ENCODE measurements at places on chromosomes 16 and 17.

DNA sequence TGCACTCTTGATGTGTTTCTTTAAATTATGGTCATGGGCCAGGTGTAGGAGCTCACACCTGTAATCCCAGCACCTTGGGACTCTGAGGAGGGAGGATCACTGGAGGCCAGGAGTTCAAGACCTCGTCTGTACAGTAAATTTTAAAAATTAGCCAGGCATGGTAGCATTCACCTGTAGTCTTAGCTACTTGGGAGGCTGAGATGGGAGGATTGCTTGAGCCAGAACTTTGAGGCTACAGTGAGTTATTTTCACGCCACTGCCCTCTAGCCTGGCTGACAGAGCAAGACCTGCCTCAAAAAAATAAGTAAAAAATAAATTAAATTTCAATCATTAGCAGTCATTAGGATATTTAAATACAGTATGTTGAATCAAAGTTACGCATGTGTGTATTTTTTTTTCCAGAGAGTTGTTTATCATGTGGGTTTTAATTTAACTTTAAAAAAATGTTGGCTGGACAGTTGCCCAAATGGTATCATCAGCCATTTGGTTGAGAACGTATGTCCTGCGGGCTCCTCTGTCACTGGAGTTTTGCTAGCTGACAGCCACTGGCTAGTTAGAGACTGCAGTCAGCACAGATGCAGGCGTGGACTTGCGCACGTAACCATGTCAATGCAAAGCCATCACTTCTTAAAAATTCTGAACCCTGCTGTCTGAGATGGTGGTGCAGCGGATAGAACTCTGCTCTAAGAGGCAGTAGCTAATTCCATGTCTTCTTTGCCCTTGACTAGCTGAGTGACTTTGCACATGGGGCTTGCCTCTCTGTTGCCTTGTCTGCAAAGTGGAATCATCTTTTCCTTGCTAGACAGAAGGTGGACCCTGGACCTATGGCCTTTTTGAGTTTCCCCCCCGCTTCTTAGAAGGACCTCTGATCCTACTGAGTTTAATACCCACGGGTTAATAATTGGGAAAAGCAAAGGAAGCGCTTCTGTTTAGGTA is 40.0 kb downstream of the MAPT start:
- no peak for DNase-seq

- no peak for DNase-seq
Measured at GRCh38 chr16:83335076-83335475, 472.7 kb upstream of the HSBP1 start.

GRCh38 chr16:83727751-83728352 is 79.9 kb upstream of the HSBP1 start:
- DNase-seq, result no peak

- no peak for DNase-seq
Measured at GRCh38 chr16:14168146-14168545, 97.0 kb downstream of the MRTFB start.

GRCh38 chr17:80675438-80676095 is 130.9 kb downstream of the RPTOR start:
- no peak for DNase-seq

DNA sequence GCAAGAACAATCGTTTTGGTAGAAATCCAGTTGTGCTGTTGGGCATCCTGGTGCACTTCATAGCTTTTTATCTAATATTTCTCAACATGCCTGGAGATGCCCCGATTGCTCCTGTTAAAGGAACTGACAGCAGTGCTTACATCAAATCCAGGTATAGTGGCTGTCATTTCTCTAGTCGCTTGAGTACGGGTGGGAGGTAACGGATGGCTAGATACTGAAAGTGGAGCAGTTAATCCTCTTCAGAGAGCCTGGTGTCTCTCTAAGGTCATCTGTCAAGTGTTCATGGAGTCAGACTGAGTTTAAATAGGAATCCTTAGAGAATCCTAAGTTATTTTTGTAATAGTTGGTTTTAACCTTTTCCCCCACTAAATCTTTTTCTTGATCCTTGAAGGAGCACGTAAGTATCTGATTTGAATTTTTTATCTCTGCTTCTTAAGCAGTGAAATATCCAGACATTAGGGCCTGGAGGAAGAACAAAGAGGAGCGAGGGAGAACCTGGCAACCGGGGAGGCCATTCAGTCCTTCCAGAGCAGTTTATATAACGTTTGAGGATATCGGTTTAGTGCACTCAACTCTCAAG is 37.2 kb downstream of the MFSD11 start:
- DNase-seq, result no peak

DNA sequence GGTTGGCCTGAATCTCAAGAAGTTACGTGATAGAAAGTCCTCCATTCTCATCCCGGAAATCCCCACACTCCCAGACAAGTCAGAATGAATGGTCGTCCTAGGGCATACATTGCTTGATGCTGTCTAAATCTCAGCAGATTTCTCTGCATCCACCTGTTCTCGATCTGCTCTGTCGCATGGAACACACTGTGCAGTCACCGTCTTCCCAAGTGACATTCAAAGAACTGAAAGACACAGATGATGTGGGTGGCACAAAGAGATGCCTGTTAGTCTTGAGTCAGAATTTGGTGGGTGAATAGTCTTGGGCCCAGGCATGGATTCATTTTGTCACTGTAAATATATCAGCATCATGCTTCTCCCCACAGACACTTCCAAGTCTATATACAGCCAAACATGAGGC is 518 bp upstream of the KRTAP9-3 start:
- DNase-seq, result no peak

DNA sequence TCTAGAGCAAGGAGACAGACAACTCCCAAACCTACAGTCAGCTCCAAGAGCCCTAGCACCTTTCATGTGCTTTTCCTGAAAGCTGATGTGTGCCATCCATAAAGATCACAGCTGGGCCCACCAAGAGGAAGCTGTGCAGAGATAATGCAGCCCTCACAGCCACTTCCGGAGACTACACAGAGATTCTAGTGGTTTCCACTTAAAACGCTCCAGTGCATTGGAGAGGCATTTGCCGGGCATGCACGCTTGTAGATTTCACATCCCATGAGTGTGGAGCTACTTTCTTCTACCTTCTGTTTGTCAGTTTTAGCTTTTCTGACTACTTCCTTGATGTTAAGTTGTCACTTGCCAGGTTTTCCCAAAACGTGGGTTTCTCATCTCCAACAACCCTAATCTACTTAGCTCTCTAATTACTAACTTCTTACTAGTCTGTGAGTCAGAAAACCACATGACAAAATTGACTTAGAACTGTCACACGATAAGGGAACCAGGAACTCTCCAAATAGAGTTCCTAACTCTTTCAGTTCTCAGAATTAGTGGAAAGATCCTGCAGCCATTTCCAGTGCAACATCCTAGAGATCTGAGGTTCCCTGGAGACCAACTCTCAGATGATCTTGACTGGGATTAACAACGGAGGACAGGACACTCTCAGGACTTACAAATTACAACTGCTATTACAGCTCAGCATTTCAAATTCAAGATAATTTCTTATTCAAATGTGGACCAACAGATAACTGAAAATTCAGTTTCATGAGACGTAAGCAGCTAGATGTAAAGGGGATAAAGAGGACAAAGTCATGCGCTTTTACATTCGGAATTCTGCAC is 28.6 kb downstream of the PMP22 start:
- DNase-seq, result no peak

GRCh38 chr17:80382956-80383355 is 32.0 kb upstream of the ENDOV start:
- no peak for DNase-seq

- no peak for DNase-seq
Measured at GRCh38 chr16:67930678-67931211, 917 bp downstream of the CTRL start.

DNA sequence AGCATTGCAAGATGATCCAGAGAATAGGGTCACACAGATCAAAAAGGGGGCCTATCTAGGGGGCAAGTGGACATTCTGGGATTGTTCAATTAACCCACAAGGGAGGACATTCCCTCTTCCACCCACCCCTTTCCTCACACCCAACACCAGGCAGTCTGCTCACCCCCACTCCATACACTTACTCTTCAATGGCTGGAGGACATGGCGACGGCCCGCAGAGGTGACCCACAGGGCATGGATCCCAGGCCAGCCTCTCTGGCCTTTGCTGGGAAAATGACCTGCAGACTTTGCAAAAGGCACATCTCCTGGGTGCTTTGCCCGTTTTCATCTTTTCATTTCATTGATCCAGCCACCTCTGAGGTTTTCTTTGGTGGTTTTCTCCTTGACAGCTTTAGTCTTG is 1.7 kb upstream of the CACNG5 start:
- DNase-seq, result no peak

DNA sequence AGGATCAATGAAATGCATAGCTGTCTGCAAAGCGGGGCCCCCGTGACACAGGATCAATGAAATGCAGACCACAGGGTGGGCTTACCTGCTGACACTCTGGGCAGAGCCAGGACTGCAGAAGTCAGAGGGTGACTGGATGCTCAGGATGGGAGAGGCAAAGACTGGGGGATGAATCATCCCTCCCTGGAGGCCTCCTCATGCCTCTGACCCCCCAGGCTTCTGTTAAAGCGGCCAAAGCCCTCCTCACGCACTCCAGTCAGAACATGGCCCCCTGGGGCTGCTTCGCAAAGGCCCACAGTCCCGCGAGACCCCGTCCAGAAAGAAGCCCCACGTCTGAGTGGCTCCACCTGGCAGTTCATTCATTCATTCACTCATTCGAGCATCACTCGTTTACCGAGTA is 38.4 kb upstream of the FOXF1 start:
- DNase-seq, result no peak

- DNase-seq, result no peak
Measured at GRCh38 chr17:74128456-74129211, 74.8 kb upstream of the RPL38 start.

GRCh38 chr16:2371421-2371820 is 30.9 kb upstream of the ABCA3 start:
- DNase-seq, result no peak

GRCh38 chr17:27549251-27549893 is 81.6 kb upstream of the LGALS9 start:
- no peak for DNase-seq

DNA sequence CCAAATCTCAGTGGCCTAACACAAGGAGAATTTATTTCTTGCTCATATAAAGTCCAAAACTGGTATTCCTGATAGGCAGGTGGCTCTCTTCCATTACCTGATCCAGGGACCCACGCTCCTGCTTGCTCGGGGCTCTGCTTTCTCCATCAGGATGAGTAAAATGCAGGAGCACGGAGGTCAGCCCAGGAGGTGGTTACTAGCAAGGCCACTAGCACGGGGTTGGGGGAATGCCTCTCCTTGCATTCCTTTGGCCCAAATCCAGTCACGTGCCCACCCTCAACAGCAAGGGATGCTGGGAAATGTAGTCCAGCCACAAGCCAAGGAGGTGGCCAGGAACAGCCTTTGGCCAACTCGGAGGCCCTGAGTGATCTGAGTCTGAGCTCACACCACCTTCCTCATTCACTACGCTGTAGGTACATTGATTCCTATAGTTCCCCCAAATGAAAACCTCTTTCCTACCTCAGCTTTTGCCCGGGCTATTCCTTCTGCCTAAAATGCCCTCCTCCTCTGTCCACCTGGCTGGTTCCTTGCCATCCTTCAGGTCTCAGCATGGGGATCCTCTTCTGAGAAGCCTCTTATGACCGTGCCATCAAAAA is 38.3 kb upstream of the HAPSTR1 start:
- DNase-seq, result peak; percentile 52

DNA sequence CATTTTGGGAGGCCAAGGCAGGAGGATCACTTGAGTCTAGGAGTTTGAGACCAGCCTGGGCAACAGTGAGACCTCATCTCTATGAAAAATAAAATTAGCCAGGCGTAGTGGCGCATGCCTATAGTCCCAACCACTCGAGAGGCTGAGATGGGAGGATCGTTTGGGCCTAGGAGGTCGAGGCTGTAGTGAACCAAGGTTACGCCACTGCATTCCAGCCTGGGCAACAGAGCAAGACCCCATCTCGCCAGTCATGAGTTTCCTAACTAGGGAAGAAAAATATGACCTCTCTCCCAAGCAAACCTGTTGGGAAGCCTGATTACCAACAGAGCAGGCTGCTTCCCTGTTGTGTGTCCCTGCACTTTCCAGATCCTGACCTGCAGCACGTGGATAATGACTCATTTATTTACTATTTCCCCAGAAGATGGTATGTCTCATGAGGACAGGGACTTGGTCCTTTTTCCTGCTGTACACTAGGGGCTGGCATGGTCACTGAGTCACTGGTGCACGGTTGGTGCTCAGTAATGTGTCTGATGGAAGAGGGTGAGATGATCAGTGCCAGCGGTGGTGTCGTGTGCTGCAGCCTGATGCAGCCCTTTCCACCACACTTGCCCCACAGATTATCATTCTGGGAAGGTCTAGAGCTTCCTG is 30.8 kb downstream of the NMT1 start:
- no peak for DNase-seq

GRCh38 chr17:83089328-83090132 is 10.1 kb downstream of the METRNL start:
- DNase-seq, result no peak

- DNase-seq, result no peak
Measured at GRCh38 chr16:30644334-30644830, 6.4 kb upstream of the PRR14 start.

DNA sequence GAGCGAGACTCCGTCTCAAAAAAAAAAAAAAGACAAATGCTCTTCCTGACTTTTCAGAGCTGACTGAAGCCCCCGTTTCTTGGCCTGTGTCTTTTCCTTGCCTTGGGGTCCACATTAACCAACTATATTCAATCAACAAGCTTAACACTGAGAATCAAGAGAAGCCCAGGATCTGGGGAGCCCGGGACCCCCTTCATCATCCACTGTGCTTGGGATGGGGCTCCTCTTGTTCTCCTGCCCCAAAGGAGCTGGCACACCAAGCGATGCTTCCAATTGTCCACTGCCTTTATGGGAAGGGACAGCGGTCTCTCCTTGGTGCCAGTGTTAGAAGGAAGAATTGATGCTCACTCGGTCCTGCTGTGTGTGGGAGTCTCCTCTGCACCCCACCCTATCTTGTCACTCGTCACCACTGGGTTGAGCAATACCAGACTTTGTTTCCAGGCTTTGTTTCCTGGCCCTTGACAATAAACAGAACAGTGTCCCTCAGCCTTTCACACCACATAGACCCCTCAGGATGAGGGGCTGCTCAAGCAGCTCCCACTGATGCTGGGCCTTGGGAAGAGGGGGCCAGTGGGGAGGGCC is 146.7 kb downstream of the KCNJ12 start:
- DNase-seq, result no peak

- DNase-seq, result no peak
Measured at GRCh38 chr17:48800626-48801217, 16.3 kb downstream of the TTLL6 start.

GRCh38 chr16:57959121-57959520 is 11.8 kb downstream of the CNGB1 start:
- no peak for DNase-seq

- DNase-seq, result no peak
Measured at GRCh38 chr17:64315032-64315490, 52.0 kb upstream of the TEX2 start.
